IPS DF 6.9 (cell line): ENCODE measurements at places on chromosomes 2 and 18.

DNA sequence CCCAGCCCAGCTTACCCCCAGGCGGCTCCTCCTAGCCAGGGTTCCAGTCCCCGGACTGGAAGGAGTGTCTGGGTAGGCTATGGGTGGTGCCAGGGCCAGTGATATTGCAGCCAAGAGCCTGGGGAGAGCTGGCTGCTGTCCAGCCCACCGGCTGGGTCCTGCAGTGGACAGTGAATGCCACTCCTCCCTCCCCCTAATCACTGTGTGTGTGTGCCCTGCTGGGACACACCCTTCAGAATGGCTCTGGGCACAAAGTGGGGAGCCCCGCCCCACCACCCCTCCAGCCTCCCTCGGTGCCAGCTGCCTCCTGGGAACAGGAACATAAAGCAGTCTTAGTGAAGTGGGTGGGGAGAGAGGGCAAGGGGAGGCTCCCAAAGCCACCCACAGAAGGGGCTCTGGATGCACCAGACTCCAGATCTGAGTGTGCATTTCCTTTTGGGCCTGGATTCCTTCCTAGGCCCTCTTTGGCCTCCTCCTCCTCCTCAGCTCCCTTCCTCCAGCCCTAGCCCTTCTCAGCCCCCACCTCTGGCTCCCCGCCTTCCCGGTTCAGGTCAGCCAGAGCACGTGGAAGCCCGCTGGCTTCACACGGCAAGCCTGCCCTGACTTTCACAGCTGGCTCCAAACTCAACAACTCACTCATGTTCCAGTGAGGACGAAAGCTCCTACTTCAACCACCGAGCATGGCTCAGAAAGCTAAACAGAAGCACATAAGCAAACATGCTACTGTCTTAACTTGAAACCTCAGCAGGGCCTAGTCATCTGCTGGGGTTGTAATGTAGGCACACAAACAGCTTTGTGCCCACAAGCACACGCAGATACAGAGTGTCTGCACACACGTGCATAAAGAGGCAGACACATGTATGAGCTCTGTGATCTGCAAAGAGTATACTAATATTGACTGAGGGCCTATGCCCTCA lies 209.2 kb upstream of the SMAD2 start:
- H3K4me3 ChIP-seq, result no peak overlapping the region
- H3K36me3 ChIP-seq, result no peaks in the 10 kb centered on the region
- no peak overlapping the region for H3K27ac ChIP-seq

DNA sequence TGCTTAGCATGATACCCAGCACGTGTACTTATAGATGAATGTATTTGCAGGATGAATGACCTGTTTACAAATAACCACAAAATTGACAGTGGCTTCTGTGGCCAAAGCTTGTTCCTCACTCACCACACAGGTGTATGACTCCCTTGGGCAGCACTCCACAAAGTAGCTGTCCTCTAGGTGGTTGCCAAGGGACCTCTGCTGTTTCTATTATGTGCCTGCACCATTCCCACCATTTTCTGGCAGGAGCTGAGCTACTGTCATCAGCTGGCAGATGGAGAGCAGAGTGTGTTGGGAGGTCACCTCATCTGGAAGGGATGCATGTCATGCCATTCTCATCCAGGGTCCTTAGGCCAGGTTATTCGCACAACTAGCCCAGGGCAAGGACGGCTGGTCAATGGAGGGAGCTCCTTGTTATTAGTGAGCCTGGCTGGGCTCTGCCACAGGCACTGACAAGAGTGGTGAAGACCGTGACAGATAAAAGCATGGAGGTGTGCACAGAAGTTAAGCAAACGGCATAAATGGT lies 37.1 kb upstream of the TRIB2 start:
- H3K36me3 ChIP-seq, result no peaks in the 10 kb centered on the region
- H3K4me1 ChIP-seq, result peaks cover 2% of the 10 kb centered on the region
- H3K4me3 ChIP-seq, result no peak overlapping the region
- H3K27ac ChIP-seq, result no peak overlapping the region
- no peak for DNase-seq

DNA sequence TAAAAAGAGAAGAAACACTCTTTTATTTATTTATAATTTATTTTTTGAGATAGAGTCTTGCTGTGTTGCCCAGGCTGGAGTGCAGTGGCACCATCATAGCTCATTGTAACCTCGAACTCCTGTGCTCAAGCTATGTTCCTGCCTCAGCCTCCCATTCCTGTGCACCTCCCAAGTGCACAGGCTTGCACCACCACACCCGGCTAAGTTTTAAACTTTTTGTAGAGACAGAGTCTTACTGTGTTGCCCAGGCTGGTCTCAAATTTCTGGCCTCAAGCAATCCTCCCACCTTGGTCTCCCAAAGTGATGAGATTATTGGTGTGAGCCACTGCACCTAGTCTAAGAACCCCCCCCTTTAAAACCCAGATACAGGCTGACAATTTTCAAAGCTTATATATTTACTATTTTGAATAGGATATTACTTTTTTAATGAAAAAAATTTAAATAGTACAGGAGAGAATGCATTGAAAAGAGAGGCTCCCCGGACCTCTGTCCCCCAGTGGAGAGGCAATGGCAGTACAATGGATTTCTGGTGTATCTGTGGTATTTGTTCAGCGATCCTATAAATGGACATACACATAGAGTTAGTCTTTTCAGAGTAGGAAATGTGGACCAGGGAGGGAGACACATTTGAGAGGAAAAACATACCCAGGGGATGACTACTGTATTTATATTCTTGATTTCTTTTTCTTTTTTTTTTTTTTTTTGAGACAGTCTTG lies 48.1 kb upstream of the CNOT11 start:
- H3K36me3 ChIP-seq, result no peaks in the 10 kb centered on the region
- DNase-seq, result no peak
- H3K27ac ChIP-seq, result no peak overlapping the region

- H3K27me3 ChIP-seq, result no peaks in the 10 kb centered on the region
- no peaks in the 10 kb centered on the region for H3K36me3 ChIP-seq
- no peak for DNase-seq
- no peaks in the 10 kb centered on the region for H3K4me1 ChIP-seq
- no peak overlapping the region for H3K27ac ChIP-seq
Measured at GRCh38 chr2:84776011-84776410, 104.9 kb downstream of the TRABD2A start.

DNA sequence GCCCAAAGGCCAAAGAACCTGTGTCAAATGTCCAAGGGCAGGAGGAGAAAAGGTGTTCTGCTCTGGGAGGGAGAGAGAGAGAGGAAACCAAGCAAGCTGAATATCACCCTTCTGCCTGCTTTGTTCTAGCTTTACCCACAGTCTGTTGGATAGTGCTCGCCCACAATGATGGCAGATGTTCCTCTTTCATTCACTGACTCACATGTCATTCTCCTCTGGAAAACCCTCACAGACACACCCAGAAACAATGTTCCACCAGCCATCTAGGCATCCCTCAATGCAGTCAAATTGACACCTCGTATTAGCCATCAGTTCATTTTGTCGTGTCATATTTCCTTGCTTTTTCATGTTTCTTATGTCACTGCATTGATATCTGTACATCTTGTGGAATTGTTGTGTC lies 150.3 kb downstream of the UBR3 start:
- DNase-seq, result no peak
- no peaks in the 10 kb centered on the region for H3K4me1 ChIP-seq
- H3K36me3 ChIP-seq, result no peaks in the 10 kb centered on the region
- no peak overlapping the region for H3K4me3 ChIP-seq

- H3K27ac ChIP-seq, result no peak overlapping the region
- H3K27me3 ChIP-seq, result no peaks in the 10 kb centered on the region
- no peak for DNase-seq
- H3K36me3 ChIP-seq, result no peaks in the 10 kb centered on the region
Measured at GRCh38 chr2:56239437-56239836, 55.6 kb downstream of the CCDC85A start.

DNA sequence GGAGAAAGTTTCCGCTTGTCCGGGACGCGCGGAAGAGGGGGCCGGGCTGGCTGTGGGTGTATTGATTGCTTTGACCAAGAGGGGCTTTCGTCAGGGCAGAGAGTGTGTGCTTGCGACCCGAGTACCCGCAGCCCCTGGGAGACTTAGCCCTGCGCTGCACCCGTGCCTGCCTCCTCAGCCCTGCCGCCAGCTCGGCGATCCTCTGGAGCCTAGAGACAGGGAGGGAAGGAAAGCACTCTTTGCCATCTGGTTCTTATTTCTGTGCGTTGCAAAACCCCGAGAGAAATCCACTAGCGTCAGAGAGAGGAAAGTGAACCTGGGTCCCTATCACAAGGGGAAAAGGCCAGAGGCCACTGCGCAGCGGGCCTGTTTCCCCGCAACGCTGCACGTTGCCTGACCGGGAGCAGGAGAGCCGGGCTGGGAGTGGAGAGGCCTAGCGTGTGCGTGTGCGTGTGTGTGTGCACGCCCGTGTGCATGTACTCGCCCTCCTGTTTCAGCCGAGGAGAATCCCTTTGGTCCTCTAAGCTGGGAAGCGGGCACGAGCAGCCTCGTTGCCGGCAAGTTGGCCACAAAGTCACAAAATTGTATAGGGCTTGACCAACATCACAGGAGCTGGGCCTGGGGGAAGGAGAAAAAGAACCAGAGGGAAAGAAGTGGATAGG lies 1.7 kb downstream of the SIX3 start:
- H3K27ac ChIP-seq, result no peak overlapping the region
- H3K4me1 ChIP-seq, result peaks cover 12% of the 10 kb centered on the region
- H3K27me3 ChIP-seq, result peaks cover 79% of the 10 kb centered on the region
- no peaks in the 10 kb centered on the region for H3K36me3 ChIP-seq
- no peak overlapping the region for H3K4me3 ChIP-seq
- DNase-seq, result no peak
